Stimulated activated CD8-positive, alpha-beta memory T cell treated with anti-CD3 and anti-CD28 coated beads, Interleukin-15, amount 100 ng/mL, for 1 hour (primary cell): ENCODE measurements at places on chromosomes 2 and 18.

- no peak for DNase-seq
Measured at GRCh38 chr2:206981739-206982340, 42.5 kb downstream of the CPO start.

- DNase-seq = no peak
Measured at GRCh38 chr2:234437642-234438304, 59.1 kb downstream of the ARL4C start.

GRCh38 chr2:15565392-15565791 is 4.3 kb upstream of the NBAS start:
- no peak for DNase-seq

- DNase-seq = no peak
Measured at GRCh38 chr2:32485399-32485798, 128.6 kb downstream of the BIRC6 start.

DNA sequence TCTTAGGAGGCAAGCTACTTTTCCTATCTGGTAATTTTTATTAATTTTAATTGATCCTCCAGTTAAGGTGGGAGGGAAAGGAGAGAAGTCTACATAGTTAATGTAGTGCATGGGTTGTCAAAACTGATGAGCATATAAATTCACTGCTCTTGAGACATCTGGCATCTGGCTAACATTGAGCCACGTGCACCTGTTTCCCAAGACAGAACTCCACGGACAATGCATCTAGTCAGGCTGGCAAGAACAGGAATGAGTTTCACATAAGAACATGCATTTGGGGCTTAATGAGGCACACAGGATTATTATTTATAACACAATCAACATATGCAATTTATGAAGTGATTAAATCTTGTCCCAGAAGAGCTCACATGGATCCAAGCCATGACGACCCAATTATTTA is 16.2 kb upstream of the RAB1A start:
- no peak for DNase-seq

GRCh38 chr2:34070196-34070595 is 471.1 kb upstream of the FAM98A start:
- no peak for DNase-seq
